ENCODE measurements at places on chromosomes 7 and 10. TPM values are rescaled to one million over a fixed set of nuclear protein-coding genes. Genes with fewer than 3 reads are reported as not detected.

DNA sequence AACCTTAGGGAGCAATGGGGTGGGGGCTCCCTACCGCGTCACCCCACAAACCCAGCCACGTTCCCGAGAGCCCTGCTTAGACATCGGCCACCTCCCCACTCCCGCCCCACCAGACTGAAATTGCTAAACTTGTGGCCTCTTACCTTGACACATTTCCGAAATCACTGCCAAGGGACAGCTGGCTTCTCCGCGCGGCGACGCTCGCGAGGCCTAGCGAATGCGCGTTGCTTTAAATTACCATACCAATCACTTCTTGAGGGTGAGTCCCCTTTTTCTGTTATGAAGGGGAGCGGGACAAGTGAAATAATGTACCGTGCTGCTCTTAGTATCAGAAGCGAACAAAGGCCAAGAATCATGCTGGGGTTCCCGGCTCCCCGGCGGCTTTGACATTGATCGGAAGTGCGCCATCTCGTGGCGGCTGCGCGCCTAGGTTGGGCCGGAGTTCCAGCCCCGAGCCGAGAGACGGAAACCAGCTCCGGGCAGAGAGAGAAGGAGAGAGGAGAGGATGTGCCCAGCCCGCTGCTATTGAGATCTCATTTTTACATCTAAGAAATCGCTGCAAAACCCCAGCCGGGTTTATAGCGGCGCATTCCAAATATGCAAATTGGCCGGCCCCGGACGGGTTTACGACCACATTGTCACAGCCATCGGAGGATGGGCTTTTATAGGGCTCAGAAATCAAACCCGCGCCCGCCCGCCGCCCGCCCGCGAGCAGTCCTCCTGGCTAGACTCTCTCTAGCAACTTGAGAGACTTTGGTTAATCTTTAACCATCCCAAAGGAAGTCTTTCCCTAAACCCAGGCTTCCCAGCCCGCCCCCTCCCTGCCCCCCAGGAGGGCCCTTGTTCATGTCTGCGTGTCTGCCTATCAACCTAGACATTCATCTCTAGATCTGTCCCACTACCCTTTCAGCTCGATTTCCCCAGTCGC, 5.3 kb downstream of the HOXA11 start:
- DNase-seq: peak; percentile 81

- no peak for DNase-seq
Observed at GRCh38 chr7:83060218-83060617, 102.5 kb downstream of the PCLO start.

- DNase-seq: no peak
Observed at GRCh38 chr10:77680811-77681210, 43.2 kb upstream of the KCNMA1 start.

DNA sequence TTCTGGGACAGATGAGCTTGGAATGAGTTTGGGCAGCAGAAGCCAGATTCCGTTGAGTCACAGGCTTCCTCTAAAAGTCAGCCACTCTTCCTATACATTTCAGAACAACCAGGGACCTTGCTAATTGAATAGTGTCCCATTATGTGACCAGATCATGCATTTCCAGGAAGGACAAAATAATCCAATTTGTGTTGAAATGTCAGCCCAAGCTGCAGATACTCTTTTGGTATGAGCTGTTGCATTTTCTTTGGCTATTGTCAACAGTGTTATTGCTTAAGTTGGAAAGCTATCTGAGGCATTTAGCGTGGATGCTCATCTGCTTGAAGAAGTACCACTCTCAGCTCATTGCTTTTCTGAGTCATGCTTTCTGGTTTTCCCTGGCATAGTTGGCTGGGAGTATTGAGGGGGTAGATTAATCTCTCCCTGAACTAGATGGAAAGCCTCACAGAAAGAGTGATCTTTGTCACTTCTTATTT, 223.7 kb upstream of the HABP2 start:
- no peak for DNase-seq

DNA sequence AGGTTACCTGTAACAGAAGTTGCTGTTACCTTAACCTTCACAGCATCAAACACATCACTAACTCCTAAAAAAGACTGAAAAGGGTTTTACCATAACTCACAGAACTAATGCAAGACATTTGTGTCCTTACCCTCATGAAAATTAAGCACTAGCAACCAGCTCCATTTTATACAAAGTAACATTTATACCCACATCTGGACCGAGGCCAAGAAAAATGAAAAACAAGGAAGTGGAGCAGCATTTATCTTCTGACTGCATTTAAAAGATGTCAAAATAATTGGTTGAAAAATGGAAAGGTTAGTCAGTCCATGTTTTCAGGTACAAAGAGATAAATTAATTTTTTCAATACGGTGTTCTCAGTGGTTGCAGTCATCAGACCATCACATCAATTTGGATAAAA, 3.1 kb upstream of the RBP4 start:
- DNase-seq: no peak

- no peak for DNase-seq
Observed at GRCh38 chr7:44724276-44724675, 24.4 kb upstream of the ZMIZ2 start.

DNA sequence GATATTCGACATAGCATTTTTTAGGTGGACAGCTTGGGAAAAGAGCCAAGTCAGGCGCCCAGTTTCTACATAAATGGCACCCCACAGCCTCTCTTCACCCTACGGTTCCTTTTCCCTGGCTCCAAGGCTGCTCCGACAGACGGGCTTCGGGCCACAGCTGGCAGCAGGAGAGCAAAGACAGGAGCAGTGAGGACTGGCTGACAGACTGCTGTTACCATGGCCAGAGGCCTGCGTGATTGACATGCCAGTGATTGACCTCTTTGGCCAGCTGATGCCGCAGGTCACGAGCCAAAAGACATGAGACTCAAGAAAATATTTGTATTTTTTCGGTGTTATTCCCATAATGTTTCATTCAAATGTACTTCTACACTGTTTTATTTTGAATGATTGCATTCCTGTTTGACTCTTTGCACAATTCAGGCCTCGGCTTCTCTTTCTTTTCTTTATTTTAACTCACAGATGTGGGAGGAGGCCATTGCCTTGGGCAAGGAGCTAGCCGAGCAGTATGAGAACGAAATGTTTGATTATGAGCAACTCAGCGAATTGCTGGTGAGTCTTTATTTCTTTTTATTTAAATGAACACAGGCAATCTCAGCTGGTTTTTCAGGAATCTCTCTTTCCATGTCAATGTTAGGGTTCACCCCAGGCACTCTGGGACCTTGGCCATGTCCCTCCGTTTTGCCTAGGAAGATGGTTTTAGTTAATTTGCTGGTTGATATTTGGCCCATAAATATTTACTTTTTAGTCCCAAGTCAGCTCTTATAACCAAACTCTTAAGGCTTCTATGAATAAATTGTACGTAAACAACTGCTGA, 146.3 kb upstream of the NPS start:
- no peak for DNase-seq

DNA sequence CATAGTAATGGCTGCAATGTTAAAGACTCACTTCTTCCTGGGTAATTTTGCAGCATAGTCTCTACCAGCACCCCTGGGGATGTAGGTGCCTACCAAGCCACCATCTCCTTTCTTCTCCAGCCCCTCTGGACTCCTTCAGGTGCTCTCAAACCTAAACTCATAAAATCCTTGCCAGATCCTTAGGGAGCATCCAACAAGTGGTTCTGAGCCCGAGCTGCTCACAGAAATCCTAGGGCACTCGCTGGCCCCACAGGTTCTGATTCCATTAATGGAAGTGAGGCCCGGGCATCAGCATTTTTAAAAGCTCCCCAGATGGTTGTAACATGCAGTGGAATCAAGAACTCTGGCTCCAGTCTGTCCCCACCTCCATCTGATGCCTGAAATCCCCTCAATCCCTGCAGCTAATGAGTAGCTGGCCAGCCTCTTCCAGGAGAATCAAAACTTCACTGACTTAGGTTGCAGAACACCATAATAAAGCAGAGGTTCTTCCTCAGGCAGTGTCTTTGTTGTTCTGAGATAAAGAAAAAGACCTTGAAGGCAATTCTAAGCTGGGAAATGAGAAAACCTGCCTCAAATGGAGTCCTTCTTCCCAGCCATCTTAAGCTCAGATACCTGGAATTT, 336.8 kb downstream of the KCNMA1 start:
- DNase-seq: no peak

- peak; percentile 73 for DNase-seq
Observed at GRCh38 chr7:128431221-128431620, 21.4 kb upstream of the IMPDH1 start.

GRCh38 chr7:2030475-2031450, 202.0 kb downstream of the MAD1L1 start:
- peak; percentile 46 for DNase-seq

DNA sequence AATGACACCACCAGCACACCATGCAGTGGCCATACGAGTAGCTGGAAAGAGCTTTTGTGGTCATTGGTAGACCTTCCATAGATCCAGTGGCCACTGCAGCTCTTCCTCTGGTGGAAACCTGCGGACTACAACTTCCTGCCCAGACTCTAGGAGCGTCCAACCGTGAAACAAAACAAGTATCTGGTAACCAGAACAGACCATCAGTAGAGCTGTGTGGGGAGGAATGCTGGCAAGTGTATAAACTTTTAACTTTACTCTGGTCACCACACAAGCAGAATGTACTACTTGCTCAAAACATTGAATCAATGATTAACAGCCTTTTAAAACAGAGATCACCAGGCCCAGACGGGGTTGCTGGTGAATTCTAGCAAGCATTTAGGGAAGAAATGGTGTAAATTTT, 154.7 kb upstream of the DGKB start:
- no peak for DNase-seq

DNA sequence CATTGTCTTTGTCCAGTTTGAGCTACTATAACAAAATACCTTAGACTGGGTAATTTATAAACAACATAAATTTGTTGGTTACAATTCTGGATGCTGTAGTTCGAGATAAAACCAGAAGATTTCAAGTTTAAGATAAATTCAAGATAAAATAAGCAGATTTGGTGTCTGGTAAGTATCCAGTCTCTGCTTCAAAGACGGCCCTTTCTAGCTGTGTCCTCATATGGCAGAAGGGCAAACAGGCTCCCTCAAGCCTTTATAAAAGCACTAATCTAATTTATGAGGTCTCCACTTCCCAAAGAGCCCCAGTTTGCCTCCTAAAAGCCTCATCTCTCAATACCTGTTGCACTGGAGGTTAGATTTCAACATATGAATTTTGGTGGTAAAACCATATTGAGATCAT, 31.1 kb upstream of the SGCE start:
- no peak for DNase-seq

DNA sequence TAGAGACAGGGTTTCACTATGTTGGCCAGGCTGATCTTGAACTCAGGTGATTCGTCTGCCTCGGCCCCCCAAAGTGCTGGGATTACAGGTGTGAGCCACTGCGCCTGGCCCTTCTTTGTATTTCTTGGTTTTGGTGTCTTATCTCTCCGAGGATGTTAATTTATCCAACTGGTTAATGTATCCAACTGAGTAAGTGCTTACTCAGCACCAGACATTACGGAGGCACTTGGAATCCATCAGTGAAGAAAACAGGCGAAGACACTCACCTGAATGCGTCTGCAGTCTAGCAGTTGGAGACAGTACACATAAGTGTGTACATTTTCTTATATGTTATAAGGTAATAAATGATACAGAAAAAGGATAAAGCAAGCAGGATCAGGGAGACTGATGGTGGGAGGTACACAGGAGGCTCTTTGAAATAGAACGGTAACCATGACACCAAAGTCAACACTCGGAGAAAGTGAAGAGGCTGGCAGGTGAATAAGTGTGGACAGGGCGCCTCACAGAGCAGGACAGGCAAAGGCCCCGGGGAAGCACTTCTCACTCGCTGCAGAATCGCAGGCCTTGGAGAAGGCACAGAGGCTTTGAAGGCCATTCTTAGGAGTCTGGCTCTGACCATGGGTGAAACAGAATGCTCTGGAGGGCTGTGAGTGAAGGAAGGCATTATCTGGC, 73.1 kb downstream of the LANCL2 start:
- peak; percentile 63 for DNase-seq

GRCh38 chr7:158655931-158656441, 48.6 kb downstream of the NCAPG2 start:
- no peak for DNase-seq

GRCh38 chr10:97534746-97535367, 36.1 kb downstream of the UBTD1 start:
- DNase-seq: no peak

- DNase-seq: no peak
Observed at GRCh38 chr7:72266771-72267170, 145.4 kb downstream of the CALN1 start.

- no peak for DNase-seq
Observed at GRCh38 chr10:126518218-126519080, 130.2 kb upstream of the ADAM12 start.

DNA sequence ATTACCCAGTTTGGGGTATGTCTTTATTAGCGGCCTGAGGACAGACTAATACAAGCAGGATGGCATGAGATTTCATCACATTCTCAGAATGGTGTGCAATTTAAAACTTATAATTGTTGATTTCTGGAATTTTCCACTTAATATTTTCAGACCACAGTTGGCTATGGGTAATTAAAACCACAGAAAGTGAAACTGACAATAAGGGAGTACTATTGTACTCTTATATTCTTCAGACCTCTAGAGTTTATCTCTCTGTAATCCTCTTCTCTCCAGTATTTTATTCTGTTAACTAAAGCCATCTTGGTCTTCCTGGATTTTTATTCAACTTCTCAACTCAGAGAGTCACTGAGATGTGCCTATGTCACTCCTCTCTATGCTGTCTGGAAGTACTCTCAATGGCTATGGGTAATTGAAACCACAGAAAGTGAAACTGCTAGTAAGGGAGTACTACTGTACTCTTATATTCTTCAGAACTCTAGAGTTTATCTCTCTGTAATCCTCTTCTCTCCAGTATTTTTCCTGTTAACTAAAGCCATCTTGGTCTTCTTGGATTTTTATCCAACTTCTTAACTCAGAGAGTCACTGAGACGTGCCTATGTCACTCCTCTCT, 118.3 kb downstream of the PPP1R17 start:
- DNase-seq: no peak

DNA sequence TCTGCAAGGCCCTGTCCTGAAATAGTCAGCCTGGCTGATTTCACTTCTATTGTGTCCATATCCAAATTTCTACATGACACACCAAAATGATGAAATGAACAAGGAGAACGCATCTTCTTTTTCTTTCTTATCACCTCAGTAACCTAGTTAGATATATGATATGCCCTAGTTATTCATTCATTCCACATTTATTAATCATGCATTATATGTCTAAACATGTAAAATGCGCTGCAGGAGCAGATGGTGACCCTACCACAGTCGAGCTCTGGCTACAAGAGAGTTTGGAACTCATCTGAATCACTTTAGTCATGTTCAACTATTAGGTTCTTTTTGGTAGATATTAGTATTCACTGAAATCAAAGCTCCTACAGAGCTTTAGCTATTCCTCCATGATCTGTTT, 31.8 kb upstream of the VPS41 start:
- DNase-seq: no peak

- DNase-seq: no peak
Observed at GRCh38 chr7:143015926-143016490, 10.9 kb downstream of the OR9A2 start.

- DNase-seq: no peak
Observed at GRCh38 chr10:2881720-2882620, 185.4 kb upstream of the PFKP start.

GRCh38 chr7:44471850-44472249, 18.6 kb downstream of the NUDCD3 start:
- DNase-seq: no peak

TLX1 gene
- total RNA-seq: not detected

CPA2 gene
- total RNA-seq: not detected

SLC29A3 gene
- 14.8 TPM for total RNA-seq

PDZD7 gene
- 1.6 TPM for total RNA-seq

FEZF1 gene
- not detected for total RNA-seq

P4HA1 gene
- total RNA-seq: 51.8 TPM

TAS2R3 gene
- 1.6 TPM for total RNA-seq

TNS3 gene
- total RNA-seq: 168 TPM

CPVL gene
- 31.9 TPM for total RNA-seq

All from upper lobe of right lung (tissue), 1 donor.